ENCODE measurements at places on chromosomes 16 and 17.

DNA sequence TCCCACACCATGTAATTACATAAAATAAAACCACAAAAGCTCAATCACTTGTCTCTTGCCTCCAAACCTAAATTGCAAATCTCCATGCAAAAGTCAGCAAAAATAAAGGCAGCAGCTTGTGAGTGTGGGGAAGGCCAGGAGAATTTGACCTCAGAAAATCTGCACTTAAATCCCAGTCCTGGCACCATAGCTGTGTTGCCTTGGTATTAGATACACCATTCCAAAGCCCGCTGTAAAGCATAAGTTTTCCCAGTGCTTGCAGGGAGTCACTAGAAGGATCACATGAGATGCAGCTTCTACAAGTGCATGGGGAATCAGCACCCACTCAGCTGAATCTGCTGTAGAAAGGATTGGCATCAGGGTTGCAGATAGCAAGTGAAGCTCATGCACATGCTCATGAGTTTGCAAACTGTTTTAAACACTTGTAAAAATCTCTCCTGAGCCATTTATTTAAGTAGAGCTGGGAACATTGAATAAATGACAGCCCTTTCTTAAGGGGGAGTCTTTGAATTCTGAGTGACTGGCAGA, 495.0 kb upstream of the HSBP1 start:
- no peak for DNase-seq

GRCh38 chr17:6756425-6757031, 682 bp downstream of the XAF1 start:
- no peak for DNase-seq

DNA sequence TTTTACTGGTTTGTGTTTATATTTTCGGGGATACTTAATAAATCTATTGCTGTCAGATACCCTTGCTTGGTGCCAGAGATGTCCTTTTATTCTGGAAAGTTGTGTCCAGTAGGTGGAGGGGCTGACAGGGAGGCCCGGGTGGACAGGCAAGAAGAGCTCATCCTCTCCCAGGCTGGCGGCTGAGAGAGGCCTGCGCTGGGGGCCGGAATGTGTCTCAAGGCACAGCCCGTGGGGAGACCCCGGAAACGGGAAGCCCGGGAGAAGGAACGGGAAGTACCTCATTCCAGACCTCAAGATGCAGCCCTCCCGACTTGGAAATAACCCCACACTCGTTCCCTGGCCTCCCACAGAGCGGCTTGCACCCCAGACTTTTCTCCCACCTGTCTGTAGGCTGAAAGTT, 12.5 kb upstream of the DEF8 start:
- DNase-seq = no peak

GRCh38 chr17:78532922-78533640, 44.1 kb downstream of the DNAH17 start:
- peak; percentile 48 for DNase-seq

GRCh38 chr16:79365702-79366101, 234.8 kb downstream of the MAF start:
- DNase-seq = no peak

GRCh38 chr17:29583324-29584248, 5.9 kb downstream of the GIT1 start:
- no peak for DNase-seq

DNA sequence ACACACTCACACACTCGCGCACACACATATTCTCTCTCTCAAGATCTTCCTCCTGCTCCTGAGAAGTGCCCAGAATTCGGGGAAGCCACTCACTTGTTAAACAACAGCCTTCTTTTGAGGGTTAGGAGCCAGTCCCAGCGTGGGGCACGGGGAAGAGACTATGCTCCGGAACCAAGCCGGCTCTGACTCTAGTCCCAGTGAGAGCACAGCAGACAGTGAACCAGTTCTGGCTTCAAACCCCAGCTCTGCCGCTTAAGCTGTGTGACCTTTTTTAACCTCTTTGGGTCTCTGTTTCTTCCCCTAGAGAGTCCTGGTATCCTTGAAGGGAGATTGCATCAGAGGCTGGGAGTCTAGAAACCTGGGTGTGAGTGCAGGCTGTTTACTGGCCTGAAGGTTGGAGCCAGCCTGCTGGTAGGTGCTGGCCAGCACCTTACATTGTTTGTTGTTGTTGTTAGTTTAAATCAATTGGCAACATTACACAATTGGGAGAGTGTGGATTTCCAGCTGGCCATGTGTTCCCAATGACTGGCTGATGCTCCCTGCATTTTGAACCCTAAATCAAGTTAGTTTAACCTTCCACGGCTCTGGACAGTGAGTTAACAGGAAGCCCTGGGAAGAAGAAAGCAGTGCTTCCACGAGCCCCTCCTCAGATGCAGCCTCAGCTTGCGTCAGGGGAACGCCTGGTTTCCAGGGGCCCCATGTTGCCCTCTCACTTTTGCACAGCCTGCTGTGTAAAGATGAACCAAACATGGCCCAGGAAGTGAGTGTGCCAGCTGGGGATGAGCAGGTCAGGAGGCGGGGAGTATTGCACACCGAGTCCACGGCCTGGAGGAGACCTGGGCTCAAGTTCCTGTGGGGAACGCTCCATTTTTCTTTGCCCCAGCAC, 71.5 kb downstream of the GAS7 start:
- peak; percentile 68 for DNase-seq

GRCh38 chr17:20028443-20028842, 19.3 kb downstream of the SPECC1 start:
- peak; percentile 9 for DNase-seq

- no peak for DNase-seq
Observed at GRCh38 chr17:58165981-58166380, 801 bp upstream of the OR4D2 start.

- DNase-seq = no peak
Observed at GRCh38 chr16:48102083-48103008, 53.4 kb downstream of the ABCC12 start.

GRCh38 chr17:27649929-27650328, 18.9 kb downstream of the LGALS9 start:
- no peak for DNase-seq

DNA sequence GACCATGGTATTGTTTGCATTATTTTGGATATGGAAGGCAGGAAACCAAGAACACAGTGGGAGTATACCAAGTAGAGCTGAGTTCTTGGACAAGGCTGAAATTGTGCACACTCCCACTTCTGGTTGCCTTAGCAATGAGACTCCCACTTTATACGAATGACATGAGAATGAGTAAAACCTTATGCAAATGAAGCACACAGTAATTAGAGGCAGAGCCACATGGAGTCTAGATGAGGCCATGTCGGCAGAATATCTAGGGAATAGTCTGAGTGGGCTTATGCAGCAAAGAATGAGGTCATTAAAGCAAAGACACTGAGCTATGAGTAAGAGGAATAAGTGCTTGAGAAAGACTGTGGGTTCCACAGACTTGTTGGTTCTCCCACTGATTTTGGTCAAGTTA, 178.7 kb downstream of the GRIN2A start:
- no peak for DNase-seq

- DNase-seq = no peak
Observed at GRCh38 chr17:62708587-62708986, 81.1 kb downstream of the MRC2 start.

DNA sequence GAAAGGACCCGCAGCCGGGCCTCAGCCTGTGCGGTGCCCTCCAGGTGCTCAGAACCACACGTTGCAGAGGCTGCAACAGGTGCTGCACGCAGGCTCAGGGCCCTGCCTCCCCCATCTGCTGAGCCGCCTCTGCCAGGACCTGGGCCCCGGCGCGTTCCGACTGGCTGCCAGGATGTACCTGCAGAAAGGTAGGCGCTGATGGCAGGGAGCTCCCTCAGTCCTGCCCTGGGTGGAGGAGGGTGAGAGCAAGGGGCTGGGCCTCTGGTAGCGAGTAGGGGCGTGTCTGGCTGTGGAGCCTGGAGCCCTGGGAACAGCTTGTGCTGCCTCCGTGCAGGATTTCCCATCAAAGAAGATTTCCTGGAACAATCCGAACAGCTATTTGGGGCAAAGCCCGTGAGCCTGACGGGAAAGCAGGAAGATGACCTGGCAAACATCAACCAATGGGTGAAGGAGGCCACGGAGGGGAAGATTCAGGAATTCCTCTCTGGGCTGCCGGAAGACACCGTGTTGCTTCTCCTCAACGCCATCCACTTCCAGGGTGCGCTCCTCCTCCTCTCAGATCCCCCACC, 4.4 kb downstream of the SERPINF2 start:
- no peak for DNase-seq

DNA sequence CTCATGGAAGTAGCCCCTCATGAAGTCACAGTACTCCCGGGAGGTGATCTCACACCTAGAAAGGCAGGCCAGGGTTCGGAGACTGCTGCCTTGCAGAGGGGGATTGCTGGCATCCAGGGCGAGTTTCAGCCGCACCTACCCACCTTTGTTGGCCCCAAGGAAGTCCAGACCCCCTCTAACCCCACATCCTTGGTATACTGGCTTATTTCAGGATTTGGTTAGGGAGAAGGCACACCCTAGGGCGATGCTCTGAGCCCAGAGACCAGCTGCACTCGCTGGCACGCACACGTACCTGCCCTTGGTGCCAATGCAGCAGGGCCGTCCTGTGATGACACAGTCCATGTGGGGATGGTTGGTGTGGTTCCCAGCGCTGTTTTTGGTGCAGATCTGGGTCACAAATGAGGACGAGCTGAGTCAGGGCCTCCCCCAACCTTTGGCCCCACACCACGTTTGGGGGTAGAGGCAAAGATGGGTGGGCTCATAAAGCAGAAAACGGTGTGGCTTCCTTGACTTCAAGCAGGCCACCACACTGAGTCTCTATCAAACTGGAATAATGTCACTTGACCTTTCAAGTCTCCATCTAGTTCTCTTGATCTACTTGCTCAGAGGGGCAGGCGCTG, 5.9 kb downstream of the SNRNP25 start:
- DNase-seq = no peak

DNA sequence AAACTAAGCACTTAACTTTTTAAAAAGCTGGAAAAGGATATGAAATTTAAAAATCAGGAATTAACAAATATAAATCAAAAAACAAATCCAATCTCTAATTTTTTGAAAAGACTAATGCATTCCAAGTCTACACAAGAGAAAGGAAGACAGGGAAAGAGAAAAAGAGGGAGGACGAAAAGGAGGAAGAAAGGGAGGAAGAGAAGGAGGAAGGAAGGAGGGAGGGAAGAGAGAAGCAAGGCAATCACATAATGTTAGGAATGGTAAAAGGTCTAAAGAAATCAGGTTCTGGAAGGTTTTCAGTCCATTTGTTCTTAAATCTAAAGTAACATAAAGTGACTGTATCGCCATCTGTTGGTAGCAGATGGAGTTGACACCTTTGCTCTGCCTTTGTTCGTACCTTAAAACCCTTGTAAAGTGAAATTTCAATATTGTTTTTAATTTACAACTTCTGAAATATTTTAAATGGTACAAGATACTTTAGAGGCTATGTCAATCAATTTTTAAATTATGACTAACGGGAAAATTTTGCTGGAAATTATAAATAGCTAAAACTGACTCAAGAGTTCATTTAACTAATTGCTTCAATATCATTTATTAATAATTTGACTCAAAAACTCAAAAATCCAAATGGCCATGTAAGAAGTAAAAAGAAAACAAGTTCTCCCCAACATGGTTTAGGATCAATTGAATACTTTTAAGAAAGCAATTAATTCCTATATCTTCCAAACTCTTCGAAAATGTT, 20.4 kb upstream of the CDYL2 start:
- DNase-seq = peak; percentile 58

- DNase-seq = no peak
Observed at GRCh38 chr17:55570391-55570790, 59.1 kb upstream of the SMIM36 start.

DNA sequence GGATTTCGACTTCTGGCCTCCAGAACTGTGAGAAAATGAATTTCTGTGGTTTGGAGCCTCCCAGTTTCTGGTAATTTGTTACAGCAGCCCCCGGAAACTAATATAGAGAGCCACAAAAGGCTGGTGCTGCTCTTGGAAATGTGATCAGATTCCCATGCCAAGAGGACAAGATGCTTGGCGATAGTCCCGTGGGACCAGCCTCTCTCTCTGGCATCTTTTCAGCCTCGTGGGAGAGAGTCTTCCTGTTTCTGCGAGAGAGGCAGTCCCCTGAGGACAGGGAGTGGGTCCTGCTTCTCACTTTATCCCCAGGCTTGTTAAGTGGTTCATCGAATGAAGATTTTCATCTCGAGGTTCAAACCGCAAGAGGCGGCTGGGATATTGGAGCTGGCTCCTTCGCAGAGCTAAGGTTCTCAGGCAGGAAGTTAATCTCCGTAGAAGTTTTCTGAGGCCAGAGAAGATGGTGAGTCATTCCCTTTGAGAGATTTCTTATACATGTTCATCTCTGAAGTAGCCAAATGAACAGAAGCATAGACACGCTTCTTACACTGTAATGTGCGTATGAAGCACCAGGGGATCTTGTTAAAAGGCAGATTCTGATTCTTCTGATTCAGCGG, 211.6 kb upstream of the SDK2 start:
- DNase-seq = peak; percentile 39

DNA sequence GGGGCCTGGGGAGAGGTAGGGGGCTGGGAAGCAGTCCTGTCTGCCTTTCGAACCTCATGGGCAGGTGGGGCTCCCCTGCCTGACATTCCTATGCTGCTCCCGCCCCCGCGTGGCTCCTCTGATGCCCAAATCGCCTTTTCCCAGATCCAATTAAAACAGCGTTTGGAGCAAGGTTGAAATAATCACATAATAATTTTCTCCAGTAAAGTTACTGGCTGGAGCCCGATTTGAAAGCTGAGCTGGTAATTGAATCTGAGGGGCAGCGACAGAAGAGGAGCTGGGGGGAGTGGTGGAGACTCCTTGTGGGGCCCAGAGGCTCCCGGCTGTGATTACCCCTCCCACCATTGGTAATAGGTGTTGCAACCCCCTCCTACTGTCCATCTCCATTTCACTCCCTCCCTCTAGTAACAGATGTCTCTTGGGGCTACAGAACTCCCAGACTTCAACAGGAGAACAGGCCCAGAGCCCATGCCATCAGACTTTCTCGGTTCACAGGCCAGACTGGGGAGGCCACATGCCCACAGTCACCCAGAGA, 38.9 kb upstream of the C1QL1 start:
- DNase-seq = no peak

DNA sequence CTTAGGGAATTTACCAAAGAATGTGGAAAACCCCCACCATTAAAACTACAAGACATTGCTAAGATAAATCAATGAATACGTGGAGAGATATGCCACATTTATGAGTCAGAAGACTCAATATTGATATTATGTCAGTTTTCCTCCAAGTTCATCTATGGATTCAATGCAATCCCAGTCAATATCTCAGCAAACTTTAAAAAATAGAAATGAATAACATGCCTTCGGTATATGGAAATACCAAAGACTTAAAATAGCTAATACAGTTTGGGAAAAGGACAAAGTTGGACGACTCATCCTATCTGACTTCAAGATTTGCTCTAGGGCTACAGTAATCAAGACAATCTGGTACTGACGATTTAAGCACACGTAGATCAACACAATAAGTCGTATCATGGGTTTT, 31.2 kb downstream of the PIK3R5 start:
- DNase-seq = no peak

DNA sequence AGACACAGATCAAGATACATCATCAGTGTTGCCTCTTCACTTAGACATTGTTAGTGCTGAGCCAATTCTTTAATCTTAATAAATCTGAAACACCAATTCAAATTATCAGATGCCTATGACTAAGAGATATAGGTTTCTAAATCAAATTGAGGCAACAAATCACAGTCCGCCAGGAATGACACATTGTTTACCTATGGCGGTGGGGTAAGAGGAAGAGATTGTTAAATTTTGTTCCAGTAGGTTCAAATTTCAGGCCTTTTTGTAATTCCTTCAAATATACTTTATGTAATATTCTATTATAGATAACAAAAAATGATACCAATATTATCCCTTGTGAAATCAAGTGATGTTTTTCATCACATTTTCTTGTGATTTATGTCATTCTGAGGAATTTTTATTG, 145.9 kb downstream of the CDH8 start:
- DNase-seq = no peak

Data from fibroblast of skin of scalp (primary cell).